ENCODE measurements at places on chromosomes 11 and 22.

DNA sequence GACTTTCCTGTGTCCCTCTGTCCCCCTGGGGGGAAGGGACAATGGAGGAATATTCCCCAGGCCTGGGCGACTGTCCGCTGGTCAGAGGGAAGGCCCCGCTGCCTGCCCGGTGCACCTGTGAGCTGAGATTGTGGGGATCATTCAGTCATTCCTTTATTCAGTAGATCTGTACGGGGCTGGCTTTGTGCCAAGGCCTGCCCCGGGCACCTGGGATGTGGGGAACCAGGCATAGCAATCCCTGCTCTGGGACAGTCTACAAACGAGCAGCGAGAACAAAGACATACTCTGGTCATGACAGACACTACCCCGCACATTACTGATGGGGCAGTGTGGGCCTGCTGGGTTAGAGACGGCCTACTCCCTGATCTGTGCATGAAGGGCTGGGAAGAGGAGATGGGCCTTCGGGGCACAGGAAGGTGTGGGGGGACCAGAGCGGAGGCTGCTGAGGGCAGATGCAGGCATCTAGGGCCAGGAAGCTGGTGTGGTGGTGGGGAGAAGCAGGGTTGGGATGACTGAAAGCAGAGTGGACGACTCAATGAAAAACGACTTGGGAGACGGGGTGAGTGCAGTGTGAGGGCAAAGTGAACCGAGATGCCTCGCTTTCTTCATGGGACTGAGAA lies 1.8 kb upstream of the MYO7A start:
- no peak for DNase-seq

- DNase-seq: no peak
Measured at GRCh38 chr11:122207921-122208764, 92.1 kb upstream of the BLID start.

GRCh38 chr11:100681064-100681502 lies 6.0 kb upstream of the ARHGAP42 start:
- DNase-seq: peak; percentile 62

DNA sequence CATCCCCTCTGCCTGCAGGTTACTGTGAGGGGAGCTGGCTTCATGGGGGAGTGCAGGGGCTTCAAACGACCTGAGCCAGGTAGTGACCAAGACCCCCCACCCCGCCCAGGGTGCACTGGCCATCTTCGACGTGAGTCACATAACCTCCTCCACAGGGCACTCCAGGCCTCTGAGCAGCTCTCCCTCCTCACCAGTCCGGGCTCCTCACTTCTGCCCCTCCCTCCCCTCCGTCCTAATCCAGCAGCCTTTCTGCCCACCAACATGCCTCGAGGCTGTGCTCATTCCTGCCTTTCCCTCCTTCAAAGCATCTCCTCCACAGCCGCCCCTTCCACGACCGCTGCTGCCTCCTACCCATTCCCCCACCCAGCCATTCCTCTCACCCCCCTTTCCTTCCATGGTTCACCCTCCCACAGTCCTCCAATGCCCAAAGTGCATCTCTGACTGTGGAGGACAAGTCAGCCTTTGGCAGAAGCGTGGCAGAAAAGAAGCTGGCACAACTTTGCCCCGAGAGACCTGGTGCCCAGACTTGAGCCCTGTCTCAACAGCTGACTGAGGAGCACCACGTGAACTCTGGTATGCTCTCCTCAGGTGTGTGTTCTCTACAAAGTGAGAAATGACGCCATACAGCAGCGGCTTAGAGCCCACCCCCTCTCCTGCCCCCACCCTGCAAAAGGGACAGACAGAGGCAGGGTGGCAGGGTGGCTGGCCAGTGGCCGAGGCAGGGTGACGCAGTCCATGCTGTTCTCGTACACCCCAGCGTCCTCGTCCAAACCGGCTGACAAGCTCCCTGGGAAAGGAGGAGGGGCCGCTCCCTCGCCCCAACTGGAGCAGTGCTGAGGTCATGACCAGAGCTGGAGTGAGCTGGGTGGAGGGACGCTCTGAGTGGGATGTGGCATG lies 30.4 kb downstream of the OPCML start:
- no peak for DNase-seq

DNA sequence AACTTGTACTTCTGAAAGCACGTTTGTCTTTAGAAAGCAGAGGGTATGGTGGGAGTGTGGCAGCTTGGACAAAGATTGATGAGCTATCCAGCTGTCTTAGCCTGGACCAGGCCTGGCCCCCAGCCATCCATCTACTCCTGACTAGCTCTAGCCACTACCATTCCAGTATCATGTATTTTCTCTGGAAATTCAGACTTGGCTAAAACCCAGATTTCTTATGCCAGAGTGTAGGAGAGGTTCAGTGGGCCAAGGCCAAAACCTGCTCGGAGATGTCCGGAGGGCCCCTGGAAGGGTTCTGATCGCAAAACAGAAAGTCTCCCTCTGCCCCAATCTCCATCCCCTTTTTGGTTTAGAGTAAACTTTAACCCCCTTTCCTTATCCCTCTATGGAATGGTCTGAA lies 24.8 kb upstream of the MTCH2 start:
- DNase-seq: no peak
